ENCODE measurements at places on chromosomes 11 and 22. TPM values are rescaled to one million over a fixed set of nuclear protein-coding genes. Genes with fewer than 3 reads are reported as not detected.

Gene SMC1B
- total RNA-seq: not detected

- H3K36me3 ChIP-seq: no peaks in the 10 kb centered on the region
- H3K4me1 ChIP-seq: peaks cover 42% of the 10 kb centered on the region
- DNase-seq: no peak
- H3K4me3 ChIP-seq: peak overlapping the region; percentile 55
- peak overlapping the region; percentile 75 for H3K27ac ChIP-seq
- H3K27me3 ChIP-seq: peaks cover 6% of the 10 kb centered on the region
These were observed 69.6 kb downstream of the KIAA1671 start for GRCh38 chr22:25021976-25022711.

GRCh38 chr22:26516503-26516902 lies 4.2 kb upstream of the TFIP11 start:
- no peaks in the 10 kb centered on the region for H3K36me3 ChIP-seq
- peaks cover 8% of the 10 kb centered on the region for H3K4me1 ChIP-seq
- DNase-seq: no peak
- no peak overlapping the region for H3K27ac ChIP-seq
- peaks cover 1% of the 10 kb centered on the region for H3K27me3 ChIP-seq

GRCh38 chr11:121330614-121331435 lies 38.3 kb downstream of the SC5D start:
- DNase-seq: no peak
- H3K27ac ChIP-seq: no peak overlapping the region
- H3K36me3 ChIP-seq: no peaks in the 10 kb centered on the region
- no peak overlapping the region for H3K4me3 ChIP-seq

DNA sequence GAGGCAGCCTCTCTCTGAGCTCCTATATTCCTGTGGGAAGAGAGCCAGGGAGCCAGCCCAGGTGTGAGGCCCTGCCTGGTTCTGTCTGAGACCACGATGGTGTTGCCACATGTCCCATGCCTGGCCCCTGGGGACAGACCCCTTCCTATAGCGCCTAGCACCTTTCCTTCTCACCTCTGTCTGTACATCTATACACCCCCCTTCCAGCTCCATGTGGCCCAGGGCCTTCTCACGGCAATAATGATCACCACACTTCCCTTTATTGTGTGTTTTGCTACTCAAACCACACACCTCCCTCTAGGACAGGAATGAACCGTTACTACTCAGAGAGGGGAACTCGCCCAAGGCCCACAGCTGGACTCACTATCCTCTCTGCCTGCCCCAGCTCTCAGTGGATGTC lies 12.8 kb downstream of the CD82 start:
- H3K4me3 ChIP-seq: no peak overlapping the region
- H3K4me1 ChIP-seq: peaks cover 3% of the 10 kb centered on the region
- no peak overlapping the region for H3K27ac ChIP-seq
- peaks cover 5% of the 10 kb centered on the region for H3K36me3 ChIP-seq
- peaks cover 4% of the 10 kb centered on the region for H3K27me3 ChIP-seq
- DNase-seq: no peak

Gene UCP3
- total RNA-seq: 7.6 TPM

DNA sequence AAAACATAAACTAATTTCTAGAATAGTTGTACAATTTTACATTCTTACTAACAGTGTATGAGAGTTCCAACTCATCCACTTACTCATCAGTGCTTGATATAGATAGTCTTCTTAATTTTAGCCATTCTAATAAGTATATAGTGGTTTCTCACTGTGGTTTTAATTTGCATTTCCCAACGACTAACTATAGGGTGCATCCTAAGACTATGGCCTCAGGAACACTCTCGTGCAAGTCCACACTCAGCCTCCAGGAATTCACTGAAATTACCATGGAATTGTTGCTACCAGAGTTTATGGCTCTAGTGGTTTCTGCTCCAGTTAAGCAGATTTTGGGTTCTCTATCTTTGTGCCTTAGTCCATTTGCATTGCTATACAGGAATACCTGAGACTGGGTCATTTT lies 60.1 kb upstream of the GUCY1A2 start:
- DNase-seq: no peak
- peaks cover 2% of the 10 kb centered on the region for H3K27me3 ChIP-seq
- no peaks in the 10 kb centered on the region for H3K36me3 ChIP-seq
- no peak overlapping the region for H3K4me3 ChIP-seq
- no peaks in the 10 kb centered on the region for H3K4me1 ChIP-seq
- no peak overlapping the region for H3K27ac ChIP-seq

GRCh38 chr22:43152357-43153071 lies 1.2 kb downstream of the TSPO start:
- no peaks in the 10 kb centered on the region for H3K36me3 ChIP-seq
- H3K4me1 ChIP-seq: peaks cover 1% of the 10 kb centered on the region
- no peak overlapping the region for H3K4me3 ChIP-seq

DNA sequence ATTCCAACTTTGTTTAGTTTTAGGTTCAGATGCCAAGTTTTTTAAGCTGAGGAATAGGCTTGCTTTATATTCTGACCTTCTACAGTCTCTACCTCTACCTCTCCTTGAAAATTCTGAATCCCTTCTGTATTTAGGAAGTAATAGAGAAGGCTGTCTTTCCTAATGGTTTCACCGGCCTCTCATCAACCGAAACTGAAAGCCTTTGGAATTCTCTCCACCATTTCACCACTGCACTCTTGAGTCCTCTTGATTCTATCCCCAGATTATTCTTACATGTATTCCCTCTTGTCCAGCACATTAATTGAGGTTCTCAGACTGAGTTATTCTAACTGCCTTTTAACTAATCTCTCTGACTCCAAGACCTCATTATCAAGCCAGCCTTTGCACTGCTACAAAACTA lies 67.7 kb upstream of the PICALM start:
- no peaks in the 10 kb centered on the region for H3K36me3 ChIP-seq
- no peak overlapping the region for H3K27ac ChIP-seq
- no peaks in the 10 kb centered on the region for H3K27me3 ChIP-seq
- no peak overlapping the region for H3K4me3 ChIP-seq
- DNase-seq: no peak

DNA sequence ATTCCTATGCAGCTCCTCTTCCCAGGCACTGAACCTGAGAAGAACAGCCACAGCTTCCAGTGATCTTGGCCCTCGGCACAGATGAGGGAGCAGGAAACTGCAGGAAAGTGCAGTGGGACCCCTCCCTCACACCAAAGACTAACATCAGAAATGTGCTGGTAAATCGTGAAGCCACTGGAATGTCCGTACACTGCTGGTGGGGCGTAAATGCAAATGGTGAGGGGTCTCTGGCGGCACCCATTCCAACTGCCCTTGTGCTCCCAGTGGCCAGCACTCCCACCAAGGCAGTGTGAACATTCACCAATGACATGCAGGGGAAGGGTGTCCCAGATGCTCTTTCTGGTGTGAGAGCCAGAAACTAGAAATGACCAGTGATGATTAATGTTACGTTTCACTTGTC lies 574.0 kb downstream of the BRD1 start:
- no peak overlapping the region for H3K27ac ChIP-seq
- peaks cover 6% of the 10 kb centered on the region for H3K36me3 ChIP-seq
- no peaks in the 10 kb centered on the region for H3K4me1 ChIP-seq
- no peak for DNase-seq
- no peak overlapping the region for H3K4me3 ChIP-seq
- H3K27me3 ChIP-seq: peaks cover 4% of the 10 kb centered on the region

DNA sequence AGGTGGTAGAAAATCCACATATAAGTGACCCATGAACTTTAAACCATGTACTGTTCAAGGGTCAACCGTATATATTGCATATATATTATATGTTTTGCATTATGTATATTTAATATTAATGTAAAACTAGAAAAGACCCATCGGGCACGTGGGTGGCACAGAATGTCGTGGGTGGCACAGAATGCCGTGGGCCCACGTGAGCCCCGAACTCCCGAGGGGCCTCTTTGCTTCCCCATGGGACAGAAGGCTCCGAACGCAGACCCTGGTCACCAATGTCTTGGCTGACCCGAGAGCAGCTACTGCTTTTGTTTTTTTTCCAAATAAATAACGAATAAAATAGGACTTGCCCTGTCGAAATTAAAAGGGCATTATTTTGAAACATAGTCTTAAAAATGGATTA lies 415.4 kb downstream of the BRD1 start:
- no peak overlapping the region for H3K4me3 ChIP-seq
- no peak for DNase-seq
- H3K27me3 ChIP-seq: peaks cover 5% of the 10 kb centered on the region

DNA sequence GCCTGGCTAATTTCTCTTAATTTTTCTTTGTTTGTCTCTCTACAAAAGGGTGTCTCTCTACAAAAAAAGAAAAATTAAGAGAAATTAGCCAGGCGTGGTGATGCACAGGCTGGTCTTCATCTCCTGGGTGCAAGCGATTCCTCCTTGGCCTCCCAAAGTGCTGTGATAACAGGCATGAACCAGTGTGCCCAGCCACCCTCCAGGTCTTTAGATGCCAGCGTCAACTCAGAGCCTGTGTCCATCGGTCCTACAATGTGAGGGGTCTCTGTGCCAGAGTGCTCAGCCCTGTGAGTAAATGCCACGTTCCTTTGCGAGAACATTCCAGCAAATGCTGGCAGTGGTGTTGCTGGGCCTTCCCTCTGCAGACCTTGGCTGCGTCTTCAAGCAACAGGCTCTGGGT lies 62.7 kb downstream of the IGF2 start:
- DNase-seq: no peak
- H3K36me3 ChIP-seq: no peaks in the 10 kb centered on the region
- H3K27me3 ChIP-seq: peaks cover 7% of the 10 kb centered on the region
- H3K4me1 ChIP-seq: no peaks in the 10 kb centered on the region
- no peak overlapping the region for H3K27ac ChIP-seq

Gene POU2AF2
- not detected for total RNA-seq

Gene RCE1
- 30.6 TPM for total RNA-seq

Gene MYO7A
- 11.6 TPM for total RNA-seq

- peaks cover 15% of the 10 kb centered on the region for H3K36me3 ChIP-seq
- no peak overlapping the region for H3K27ac ChIP-seq
- no peak for DNase-seq
- no peaks in the 10 kb centered on the region for H3K4me1 ChIP-seq
These were observed 28.7 kb downstream of the KCNQ1 start for GRCh38 chr11:2473361-2474058.

GRCh38 chr22:46088541-46089311 lies 61.6 kb upstream of the PPARA start:
- peaks cover 15% of the 10 kb centered on the region for H3K27me3 ChIP-seq
- H3K4me1 ChIP-seq: peaks cover 3% of the 10 kb centered on the region
- H3K4me3 ChIP-seq: no peak overlapping the region
- peak overlapping the region; percentile 48 for H3K27ac ChIP-seq
- no peaks in the 10 kb centered on the region for H3K36me3 ChIP-seq

Gene SLC7A4
- total RNA-seq: 0.59 TPM

Gene WT1
- total RNA-seq: not detected

- H3K27me3 ChIP-seq: no peaks in the 10 kb centered on the region
- no peak overlapping the region for H3K4me3 ChIP-seq
- peaks cover 2% of the 10 kb centered on the region for H3K4me1 ChIP-seq
- peaks cover under 1% of the 10 kb centered on the region for H3K36me3 ChIP-seq
- no peak overlapping the region for H3K27ac ChIP-seq
- no peak for DNase-seq
These were observed 220.1 kb upstream of the SORL1-AS1 start for GRCh38 chr11:121672630-121673487.

- no peak overlapping the region for H3K4me3 ChIP-seq
- no peak overlapping the region for H3K27ac ChIP-seq
- DNase-seq: no peak
- peaks cover 26% of the 10 kb centered on the region for H3K4me1 ChIP-seq
These were observed 90.4 kb upstream of the PARVA start for GRCh38 chr11:12287009-12287373.

Gene OR4A16
- total RNA-seq: not detected

Gene BTG4
- total RNA-seq: not detected

DNA sequence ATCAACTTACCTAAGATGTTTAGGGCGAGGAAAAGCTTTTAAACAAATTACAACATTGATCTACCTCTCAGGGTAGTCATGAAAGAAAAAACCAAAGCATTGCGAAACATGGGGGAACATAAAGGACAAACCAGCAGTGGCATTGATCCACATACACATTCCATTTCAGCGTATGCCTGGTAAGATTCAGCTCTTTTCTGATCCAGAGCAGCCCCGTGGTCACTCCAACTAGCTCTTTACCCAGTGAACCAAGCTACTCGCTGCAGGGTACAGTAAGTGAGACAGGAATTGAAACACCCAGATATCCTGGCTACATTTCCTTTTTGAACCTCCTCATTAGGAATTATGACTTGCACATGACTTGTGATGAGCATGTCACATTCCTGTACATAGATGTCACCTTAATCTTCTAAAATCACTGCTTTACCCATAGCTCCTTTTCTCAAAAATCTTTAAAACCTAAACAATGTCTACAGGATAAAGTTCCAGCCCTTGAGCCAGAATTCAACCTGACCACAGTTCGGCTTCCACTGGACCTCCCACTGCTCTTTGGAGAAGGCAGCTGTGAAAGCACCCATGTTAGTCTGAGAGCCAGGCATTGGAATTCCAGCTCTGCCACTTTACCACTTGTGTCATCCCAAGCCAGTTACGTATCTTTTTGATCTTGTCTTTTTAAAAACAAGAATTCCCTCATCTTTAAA lies 42.9 kb upstream of the AKIP1 start:
- H3K27ac ChIP-seq: no peak overlapping the region
- peaks cover 27% of the 10 kb centered on the region for H3K4me1 ChIP-seq
- H3K27me3 ChIP-seq: peaks cover 4% of the 10 kb centered on the region
- H3K36me3 ChIP-seq: no peaks in the 10 kb centered on the region
- DNase-seq: no peak

DNA sequence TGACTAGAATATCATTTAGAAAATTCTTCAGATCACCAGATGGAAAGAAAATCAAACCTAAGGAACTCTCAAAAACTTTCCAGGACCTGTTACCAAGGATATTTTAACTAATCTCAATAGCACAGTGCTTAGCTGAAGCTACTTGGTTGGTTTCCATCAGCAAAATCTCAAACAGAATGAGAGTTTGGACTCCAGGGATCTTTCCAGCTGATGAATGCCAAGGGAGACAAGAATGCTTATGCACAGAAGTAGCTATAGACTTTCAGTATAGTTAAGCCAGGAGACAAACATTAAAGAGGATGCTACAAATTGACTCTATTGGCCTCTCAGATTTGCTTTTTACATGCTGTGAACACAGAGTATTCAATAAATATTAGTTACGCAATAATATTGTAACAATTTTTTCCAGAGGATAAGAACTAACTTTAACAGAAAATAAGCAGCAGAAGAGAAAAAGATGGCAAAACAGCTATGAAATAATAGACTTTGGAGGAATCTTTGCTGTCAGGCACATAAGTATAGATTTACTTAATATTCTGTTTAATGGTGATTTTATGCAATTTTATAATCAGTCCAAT lies 331.4 kb downstream of the DLG2 start:
- H3K36me3 ChIP-seq: no peaks in the 10 kb centered on the region
- no peak overlapping the region for H3K4me3 ChIP-seq
- no peak for DNase-seq
- H3K4me1 ChIP-seq: peaks cover 2% of the 10 kb centered on the region
- no peaks in the 10 kb centered on the region for H3K27me3 ChIP-seq
